ENCODE measurements at places on chromosomes 6 and 20.

- no peak for DNase-seq
Observed at GRCh38 chr6:12408752-12409151, 118.6 kb downstream of the EDN1 start.

- no peak for DNase-seq
Observed at GRCh38 chr6:109834131-109834530, 143.0 kb downstream of the FIG4 start.

- DNase-seq, result no peak
Observed at GRCh38 chr20:10221021-10221420, 2.4 kb downstream of the SNAP25 start.

- DNase-seq, result no peak
Observed at GRCh38 chr6:156703719-156704118, 73.5 kb upstream of the ARID1B start.

- no peak for DNase-seq
Observed at GRCh38 chr6:117505311-117505710, 22.8 kb downstream of the DCBLD1 start.

DNA sequence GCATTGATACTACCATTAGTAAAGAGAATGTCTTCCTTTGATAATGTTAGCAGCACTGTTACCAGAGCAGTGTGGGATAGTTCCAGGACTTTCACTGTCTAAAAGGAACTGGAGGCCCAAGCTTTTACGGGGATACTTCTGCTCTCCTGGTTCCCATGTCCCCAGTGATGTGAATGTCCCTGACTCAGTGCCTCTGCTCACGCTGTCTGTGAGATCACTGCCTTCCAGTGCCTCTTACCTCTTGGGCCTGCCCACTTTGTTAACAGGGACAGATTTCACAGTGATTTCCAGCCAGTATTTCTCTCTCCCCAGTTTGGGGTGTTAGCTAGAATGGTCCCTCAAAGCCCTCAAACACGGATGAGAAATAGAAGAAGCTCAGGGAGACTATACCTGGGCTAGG is 14.4 kb downstream of the PTPRA start:
- DNase-seq, result no peak

- DNase-seq, result no peak
Observed at GRCh38 chr6:80388507-80388906, 282.0 kb downstream of the BCKDHB start.

DNA sequence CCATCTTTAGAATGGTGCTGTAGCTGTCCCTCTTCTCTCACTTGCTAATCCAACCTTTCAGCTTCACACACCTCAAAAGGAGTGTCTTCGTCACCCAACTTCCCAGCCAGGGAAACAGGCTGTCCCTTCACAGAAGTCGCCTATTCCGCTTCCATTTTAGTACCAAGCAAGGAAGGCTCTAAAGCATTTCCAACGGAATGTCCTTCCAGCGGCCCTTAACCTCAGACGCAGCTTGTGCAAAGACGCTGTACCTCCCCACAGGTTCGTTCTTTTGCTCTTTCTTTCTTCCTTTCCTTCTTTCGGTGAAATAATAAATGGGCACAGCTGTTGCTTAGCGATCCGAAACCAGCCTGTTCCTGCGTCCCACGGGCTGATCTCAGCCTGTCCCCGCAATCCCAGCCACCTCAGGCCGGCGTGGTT is 1.5 kb downstream of the PTPRT start:
- no peak for DNase-seq

DNA sequence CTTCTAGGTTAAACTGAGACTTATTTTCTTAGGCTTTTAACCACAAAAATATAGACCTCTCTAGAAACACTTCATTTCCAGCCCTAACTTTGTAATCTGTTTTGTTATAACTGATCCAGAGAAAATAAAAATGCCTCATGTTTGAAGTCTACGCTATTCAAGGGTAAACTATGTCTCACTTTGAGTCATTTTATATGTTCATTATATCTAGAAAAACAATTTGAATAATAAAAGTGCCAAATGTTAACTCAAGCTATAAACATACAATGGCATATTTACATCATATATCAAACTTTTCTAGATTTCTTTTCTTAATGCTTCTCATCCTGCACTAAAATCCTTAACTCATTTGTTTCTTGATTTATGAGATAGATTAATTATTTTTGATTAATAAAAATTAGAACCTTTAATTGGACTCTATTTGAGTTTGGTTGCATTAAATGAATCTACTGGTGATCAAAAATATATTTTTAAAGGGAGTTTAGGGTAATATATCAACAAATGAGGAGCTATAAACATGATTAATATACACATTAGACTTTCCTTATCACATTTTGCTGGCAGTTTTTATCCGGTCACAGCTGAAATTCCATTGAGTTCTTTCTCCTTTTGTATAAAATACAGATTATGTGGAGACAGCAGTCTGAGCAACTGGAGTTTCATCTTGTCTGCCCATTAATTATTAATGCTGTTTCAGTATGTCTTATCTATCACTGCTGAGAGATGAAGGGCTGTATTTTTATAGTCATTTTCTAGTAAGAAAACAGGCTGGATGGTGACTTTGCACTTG is 246.5 kb downstream of the TBX18 start:
- no peak for DNase-seq

GRCh38 chr6:156396068-156396771 is 381.0 kb upstream of the ARID1B start:
- DNase-seq, result no peak

GRCh38 chr20:4260102-4260501 is 244.7 kb upstream of the RNF24 start:
- DNase-seq, result no peak

DNA sequence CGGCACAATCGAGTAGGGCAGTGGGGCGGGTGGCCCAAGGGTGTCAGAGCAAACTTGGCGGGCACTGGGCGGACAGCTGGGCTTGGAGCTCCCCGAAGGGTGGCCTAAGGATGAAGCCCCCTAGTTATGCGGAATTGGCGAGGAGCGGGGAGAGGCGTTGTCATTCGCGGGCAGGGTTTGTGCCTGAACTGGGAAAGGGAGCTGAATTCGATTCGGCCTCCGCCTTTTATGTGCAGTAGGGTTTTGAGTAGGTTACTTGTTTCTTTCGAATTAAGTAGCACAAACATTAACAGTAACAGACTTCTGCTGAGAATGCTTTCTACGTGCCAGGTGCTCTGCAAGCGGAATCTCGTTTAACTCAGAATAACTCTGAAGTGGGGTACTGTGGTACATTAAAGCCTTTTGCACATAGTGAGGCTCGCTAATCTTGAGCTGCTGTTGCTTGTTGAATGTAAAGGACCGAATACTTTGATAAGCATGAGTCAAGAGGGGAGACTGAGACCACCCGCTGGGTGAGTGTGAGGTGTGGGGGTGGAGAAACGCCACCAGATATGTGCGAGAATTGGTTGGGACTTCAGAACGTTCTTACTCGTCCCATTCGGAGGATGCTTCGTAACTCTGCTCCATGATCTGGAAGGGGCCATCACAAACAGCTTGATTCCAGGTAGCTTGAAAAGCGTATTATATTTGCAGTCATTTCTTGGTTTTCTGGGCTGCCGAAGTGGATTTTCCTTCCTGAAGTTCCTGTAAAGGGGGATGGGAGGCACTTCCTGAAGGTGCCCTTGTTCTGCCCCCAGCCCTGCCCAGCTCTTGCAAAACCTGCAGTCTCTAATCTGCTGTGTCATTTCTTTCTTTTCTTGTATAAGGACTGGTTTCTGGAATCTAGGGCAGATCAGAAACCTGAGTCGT is 833 bp downstream of the RAB5IF start:
- no peak for DNase-seq

DNA sequence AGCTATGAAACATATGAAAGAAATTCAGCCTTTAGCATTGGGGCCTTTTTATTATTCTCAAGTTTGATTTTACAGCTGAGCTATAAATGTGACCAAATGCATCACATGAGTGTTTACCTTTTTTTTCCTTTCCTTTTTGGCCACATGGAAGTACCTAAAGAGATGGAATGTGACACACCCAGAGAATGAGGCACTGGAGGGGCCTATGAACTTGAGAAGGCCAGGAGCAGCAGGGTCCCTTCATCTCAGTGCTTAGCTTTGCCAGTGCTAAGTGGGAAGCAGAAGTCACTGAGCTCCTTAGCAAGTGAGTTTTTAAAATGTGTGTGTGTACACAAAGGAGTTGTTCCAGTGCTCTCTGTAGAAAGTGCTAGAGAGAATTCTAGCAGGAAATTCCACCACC is 44.7 kb downstream of the RREB1 start:
- no peak for DNase-seq

- DNase-seq, result no peak
Observed at GRCh38 chr6:139149383-139149782, 14.5 kb downstream of the HECA start.

DNA sequence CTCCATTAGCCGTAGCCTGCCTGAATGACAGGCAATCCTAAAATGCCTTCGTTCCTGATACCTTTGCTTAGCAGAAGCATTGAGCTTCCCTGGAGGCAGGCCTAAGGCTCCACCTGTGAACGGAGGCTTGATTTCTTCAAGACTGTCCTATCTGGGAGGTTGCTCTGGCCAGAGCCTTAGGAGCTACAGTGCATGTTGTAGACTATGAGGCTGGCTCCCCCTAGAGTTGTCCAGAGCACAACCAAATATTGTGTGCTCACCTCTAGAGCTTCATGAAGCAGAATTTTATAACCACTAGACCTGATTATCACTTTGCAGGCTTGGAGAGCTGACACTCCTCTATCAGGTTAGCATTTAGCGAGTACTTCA is 217.8 kb downstream of the MAFB start:
- no peak for DNase-seq

DNA sequence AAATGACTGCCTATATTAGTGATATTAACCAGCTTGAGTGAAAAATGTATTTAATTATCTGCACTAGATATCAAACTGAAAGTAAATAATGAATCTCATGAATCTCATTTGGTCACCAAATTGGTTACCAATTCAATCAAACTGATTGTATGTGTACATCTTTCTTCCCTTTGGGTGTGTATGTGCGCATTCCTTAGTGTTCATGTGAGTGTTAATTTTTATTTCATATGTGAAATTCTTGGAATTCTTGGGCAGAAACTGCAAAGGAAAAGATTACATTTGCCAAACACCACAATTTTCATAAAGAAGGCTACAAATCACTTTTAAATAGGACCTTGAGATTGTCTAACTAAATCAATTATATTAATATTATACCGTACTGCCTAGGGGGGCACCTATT is 648.4 kb upstream of the MARCKS start:
- no peak for DNase-seq

GRCh38 chr20:37657924-37658804 is 35.7 kb upstream of the CTNNBL1 start:
- no peak for DNase-seq

DNA sequence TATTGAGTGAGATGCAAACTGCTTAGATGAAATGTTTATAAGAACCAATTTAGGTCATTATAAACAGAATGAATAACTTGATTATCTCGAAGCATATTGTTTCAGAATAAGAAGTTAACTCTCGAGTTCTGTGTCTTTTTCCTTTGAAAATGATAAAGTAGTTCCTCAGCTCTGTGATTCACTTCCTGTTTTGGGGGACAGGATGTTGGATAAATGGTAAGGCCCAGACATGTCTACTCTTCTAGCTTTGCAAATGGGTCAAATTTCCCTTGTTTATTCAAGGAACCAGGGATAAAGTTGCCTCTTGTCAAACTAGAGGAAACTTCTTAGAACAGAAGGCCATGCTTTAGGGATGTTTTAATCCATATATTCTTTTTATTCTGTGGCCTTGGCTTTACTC is 246.9 kb downstream of the SOX4 start:
- no peak for DNase-seq

- DNase-seq, result no peak
Observed at GRCh38 chr6:12060780-12061609, 48.9 kb downstream of the HIVEP1 start.

GRCh38 chr20:48574383-48574782 is 253.4 kb downstream of the PREX1 start:
- DNase-seq, result no peak

DNA sequence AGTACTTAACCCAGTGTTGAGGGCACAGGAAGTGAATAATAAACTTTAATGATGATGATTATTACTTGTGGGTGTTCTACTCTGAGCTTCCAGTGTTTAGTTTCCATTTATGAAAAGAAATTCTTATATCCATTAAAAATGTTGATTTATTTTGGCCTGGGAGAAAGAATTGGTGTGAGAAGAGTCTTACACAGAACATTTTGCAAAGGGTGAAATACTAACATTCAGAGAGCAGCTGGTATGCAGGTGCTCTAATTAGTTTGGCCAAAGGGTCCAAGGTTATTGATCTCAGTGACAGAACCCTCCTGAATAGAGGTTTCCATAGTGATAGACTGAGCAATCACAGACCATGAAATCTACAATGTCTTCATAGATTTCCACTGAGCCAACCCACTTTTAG is 4.4 kb downstream of the OSER1 start:
- DNase-seq, result no peak

DNA sequence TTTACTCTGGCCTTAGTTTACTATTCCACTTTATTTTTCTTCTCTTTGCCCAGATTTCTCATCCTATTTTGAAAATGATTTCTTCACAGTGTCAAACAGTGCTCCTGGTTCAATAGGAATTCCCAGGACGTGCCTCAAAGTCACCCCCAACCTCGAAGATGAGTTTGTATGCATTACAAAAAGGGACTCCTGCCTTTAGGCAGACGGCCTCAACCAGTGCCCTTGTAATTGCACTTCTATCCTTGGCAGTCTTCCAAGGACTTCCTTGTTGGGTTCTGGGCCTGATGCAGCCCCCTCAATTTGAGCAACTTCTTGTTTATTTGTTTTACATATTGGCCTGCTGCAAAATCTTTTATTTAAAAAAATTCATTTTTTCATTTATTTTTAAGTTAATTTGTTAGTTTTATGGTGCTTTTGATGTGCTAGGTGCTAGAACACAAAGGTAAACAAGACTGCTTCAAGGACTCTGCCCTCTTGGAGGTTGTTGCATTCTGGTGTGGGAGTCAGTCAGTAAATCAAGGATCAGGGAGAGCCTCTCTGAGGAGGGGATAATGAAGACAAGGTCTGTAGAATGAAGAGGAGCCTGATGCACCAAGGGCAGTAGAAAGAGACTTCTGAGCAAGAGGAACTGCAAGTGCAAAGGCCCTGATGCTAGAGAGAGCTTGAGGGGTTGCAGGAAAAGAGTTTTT is 181.5 kb upstream of the LAMP5 start:
- no peak for DNase-seq

DNA sequence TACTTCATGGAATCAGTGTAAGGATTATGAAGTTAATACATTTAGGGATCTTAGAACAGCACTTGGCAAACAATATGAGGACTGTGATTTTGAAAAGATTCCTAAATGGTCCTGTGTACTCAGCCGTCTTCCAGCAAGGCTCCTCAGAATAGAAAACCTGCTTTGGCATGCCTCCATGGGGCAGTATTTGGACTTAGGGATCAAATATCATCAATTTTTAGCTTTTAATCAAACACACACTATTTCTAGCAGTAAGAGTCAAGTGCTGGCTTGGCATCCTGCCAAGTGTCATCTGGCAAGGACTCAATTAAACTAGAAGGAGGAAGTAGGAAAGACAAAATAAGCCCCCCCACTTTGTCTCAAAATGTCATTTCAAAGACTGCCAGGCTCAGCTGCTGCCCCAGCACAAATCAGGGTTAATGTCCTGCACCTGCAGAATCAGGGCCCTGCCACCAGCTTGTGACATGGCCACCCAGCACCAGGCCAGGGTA is 40.8 kb downstream of the IYD start:
- no peak for DNase-seq

- DNase-seq, result no peak
Observed at GRCh38 chr6:31110825-31111582, 1.4 kb downstream of the C6orf15 start.

Data from HFFc6 (cell line).